ENCODE measurements at places on chromosomes 1 and 21. TPM values are rescaled to one million over a fixed set of nuclear protein-coding genes. Genes with fewer than 3 reads are reported as not detected.

DNA sequence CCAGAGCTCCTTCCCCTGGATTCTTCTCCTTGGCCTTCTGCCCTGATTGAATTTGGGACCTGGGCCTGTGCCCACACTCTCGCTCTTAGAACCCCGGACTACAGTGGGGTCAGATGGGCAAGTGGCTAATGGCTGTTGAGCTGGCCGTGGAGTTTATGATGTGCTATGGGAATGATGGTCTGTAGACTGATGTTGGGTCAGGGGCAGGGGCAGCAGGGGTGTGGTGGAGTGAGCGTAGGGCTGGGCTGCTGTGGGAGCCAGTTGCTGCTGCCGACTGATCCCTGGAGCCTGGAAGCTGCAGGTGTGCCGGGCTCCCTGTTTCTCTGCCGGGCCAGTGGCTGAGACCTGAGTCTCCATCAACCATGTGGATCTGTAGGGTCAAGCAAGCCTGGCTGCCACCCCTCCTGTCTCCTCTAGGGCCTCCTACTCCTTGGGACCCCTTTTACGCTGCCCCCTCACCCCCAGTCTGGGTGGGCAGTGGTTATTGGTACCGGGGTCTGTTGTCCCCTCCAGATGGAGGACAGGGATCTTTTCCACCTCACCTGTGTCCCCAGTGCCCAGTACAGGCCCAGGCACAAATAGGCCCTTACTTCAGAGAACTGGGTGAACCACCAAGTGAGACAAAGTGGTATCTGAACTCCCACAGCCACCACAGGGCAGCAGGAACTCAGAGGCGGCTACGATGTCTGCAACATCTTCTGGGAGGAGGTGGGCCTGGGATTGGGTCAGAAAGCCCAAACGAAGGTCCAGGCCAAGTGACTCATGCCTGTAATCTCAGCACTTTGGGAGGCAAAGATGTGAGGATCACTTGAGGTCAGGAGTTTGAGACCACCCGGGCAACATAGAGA, 5.1 kb downstream of the PODN start:
- peak; percentile 26 for DNase-seq
- H3K4me3 ChIP-seq: no peak overlapping the region
- no peaks in the 10 kb centered on the region for H3K27me3 ChIP-seq
- H3K27ac ChIP-seq: no peak overlapping the region

The A3GALT2 gene
- not detected for polyA plus RNA-seq

- H3K27me3 ChIP-seq: no peaks in the 10 kb centered on the region
- no peak overlapping the region for H3K4me3 ChIP-seq
- no peak overlapping the region for H3K27ac ChIP-seq
- no peak for DNase-seq
- H3K36me3 ChIP-seq: no peaks in the 10 kb centered on the region
- H3K4me1 ChIP-seq: peaks cover 22% of the 10 kb centered on the region
Observed at GRCh38 chr1:39167632-39168209, 36.8 kb upstream of the MACF1 start.

The C4BPA gene
- not detected for polyA plus RNA-seq

GRCh38 chr1:78825561-78825960, 175.9 kb downstream of the IFI44 start:
- H3K4me3 ChIP-seq: no peak overlapping the region
- no peak for DNase-seq
- no peaks in the 10 kb centered on the region for H3K27me3 ChIP-seq
- H3K27ac ChIP-seq: no peak overlapping the region

The CFHR2 gene
- polyA plus RNA-seq: not detected

DNA sequence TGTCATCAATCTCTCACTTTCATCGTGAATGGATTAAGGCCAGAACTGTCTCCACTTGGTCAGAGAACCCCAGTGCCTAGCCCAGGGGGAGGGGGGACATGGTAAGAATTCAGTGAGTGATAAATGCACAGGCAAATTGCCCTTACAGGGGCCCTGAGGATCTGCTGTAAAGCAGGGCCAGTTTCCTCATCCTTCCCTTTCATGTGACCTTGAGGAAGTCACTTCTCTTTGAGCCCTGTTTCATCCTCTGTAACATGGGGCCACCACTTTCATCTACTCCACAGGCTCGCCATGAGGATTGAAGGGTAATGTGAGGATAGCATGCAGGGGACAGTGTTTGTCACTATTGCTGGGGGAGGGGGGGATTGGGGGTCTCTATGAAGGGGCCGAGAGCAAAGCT, 28.1 kb upstream of the C1QA start:
- peaks cover 4% of the 10 kb centered on the region for H3K4me1 ChIP-seq
- H3K36me3 ChIP-seq: no peaks in the 10 kb centered on the region
- H3K4me3 ChIP-seq: no peak overlapping the region

- peaks cover 43% of the 10 kb centered on the region for H3K4me1 ChIP-seq
- no peak overlapping the region for H3K27ac ChIP-seq
- no peaks in the 10 kb centered on the region for H3K27me3 ChIP-seq
- H3K36me3 ChIP-seq: no peaks in the 10 kb centered on the region
Observed at GRCh38 chr1:17441265-17441992, 2.0 kb upstream of the RCC2 start.

The ZBTB8B gene
- polyA plus RNA-seq: 0.16 TPM

The FAM89A gene
- polyA plus RNA-seq: 3.9 TPM

The OPRD1 gene
- 0.07 TPM for polyA plus RNA-seq

The ENAH gene
- polyA plus RNA-seq: 72.0 TPM

DNA sequence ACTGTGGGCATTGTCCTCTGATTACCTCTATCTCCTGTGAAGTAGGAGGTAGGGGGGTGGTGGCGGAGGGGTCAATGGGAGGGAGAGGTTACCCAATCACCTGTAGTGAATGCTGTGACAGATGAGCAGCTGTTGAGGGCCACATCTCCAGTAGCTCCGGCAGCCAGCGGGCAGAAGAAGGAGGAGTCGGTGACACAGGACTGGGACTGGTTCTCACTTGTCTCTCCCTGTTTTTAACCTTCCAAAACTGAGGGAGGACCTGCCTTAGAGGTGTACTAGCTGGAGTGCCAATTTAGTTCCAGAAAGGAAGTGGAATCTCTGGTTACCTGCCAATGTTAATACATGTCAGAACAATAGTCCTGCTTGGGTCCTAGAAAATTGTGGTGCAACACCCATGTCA, 56.2 kb upstream of the ENAH start:
- no peak for DNase-seq
- H3K4me3 ChIP-seq: no peak overlapping the region
- H3K4me1 ChIP-seq: no peaks in the 10 kb centered on the region
- H3K36me3 ChIP-seq: no peaks in the 10 kb centered on the region

- no peaks in the 10 kb centered on the region for H3K4me1 ChIP-seq
- no peaks in the 10 kb centered on the region for H3K36me3 ChIP-seq
- peak overlapping the region; percentile 59 for H3K4me3 ChIP-seq
- H3K27me3 ChIP-seq: no peaks in the 10 kb centered on the region
- peak overlapping the region; percentile 7 for H3K27ac ChIP-seq
Observed at GRCh38 chr1:248730507-248731335, 24.8 kb downstream of the LYPD8 start.

The LEMD1 gene
- not detected for polyA plus RNA-seq

The TRIM67 gene
- polyA plus RNA-seq: not detected

GRCh38 chr1:91901231-91901630, 15.3 kb upstream of the TGFBR3 start:
- H3K4me3 ChIP-seq: no peak overlapping the region
- peaks cover 5% of the 10 kb centered on the region for H3K27me3 ChIP-seq
- H3K4me1 ChIP-seq: no peaks in the 10 kb centered on the region
- DNase-seq: no peak
- H3K36me3 ChIP-seq: no peaks in the 10 kb centered on the region
- peak overlapping the region; percentile 3 for H3K27ac ChIP-seq

GRCh38 chr1:67224856-67225255, 58.6 kb downstream of the IL23R start:
- no peaks in the 10 kb centered on the region for H3K36me3 ChIP-seq
- H3K27ac ChIP-seq: no peak overlapping the region
- no peak overlapping the region for H3K4me3 ChIP-seq
- H3K27me3 ChIP-seq: no peaks in the 10 kb centered on the region
- H3K4me1 ChIP-seq: no peaks in the 10 kb centered on the region

DNA sequence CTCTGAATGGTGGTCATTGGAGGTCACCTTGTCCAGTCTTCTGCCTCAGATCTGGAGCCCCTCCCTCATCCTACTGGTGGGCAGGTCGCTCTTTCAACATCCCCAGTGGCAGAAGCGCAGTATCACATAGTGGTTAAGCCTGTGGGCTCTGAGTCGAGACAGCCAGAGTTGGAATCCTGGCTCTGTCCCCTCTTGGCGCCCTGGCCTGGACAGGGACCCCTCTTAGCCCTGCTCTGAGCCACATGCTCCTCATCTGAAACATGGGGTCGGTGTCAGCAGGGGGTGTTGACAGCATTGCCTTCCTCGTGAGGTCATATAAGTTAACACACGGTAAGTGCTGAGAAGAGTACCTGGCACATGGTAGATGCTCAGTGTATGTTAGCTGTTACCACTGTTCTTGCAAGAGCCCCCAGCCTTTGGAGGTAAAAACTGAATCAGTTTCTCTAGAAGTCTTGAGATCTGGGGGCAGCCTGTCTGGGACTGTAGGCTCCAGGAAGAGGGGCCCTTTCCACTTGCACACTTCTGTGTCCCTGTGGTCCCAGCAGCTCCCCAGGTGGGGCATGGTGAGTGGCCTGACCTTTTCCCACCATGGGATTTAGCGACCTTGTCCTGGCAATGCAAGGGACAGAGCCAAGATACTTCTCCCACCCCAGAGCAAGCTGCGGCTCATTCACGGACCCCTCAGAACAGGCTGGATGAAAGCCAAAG, 6.4 kb downstream of the ZC3H12A start:
- peaks cover 12% of the 10 kb centered on the region for H3K36me3 ChIP-seq
- no peaks in the 10 kb centered on the region for H3K27me3 ChIP-seq
- no peak overlapping the region for H3K27ac ChIP-seq
- H3K4me1 ChIP-seq: peaks cover 43% of the 10 kb centered on the region
- DNase-seq: no peak

The ARTN gene
- polyA plus RNA-seq: 0.26 TPM

The RUNX3 gene
- not detected for polyA plus RNA-seq

The OR10J1 gene
- not detected for polyA plus RNA-seq

GRCh38 chr1:47440599-47441081, 2.8 kb downstream of the FOXD2 start:
- no peak for DNase-seq
- H3K36me3 ChIP-seq: no peaks in the 10 kb centered on the region
- H3K4me1 ChIP-seq: peaks cover 6% of the 10 kb centered on the region

DNA sequence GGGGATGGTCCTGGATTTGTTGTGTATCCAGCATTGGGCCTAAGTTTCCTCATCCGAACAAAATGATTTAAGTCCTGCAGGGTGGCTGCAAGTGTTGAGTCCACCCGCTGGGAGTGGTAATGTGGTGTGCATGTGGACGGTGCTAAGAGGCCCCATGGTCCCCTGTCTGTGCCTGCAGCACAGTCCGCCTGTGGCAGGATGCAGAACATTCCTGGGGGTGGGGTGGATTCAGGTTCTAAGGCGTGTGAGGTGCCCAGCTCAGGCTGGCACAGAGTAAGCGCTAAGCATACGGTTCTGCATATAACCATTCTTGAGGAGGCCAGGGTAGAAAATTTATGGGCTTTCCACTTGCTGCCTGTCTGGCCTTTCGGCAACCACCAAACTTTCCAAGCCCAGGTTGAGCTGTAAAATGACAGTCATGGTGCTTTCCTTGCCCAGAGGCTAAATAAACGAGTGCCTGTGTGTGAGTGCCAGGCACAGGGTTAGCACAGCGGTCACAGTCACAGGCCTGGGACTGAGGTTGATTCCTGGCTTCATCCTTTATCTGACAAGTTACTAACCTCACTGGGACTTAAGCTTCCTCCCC, 30.7 kb downstream of the SLC2A1 start:
- H3K27me3 ChIP-seq: no peaks in the 10 kb centered on the region
- H3K27ac ChIP-seq: no peak overlapping the region
- DNase-seq: no peak
- H3K36me3 ChIP-seq: peaks cover 53% of the 10 kb centered on the region
- H3K4me1 ChIP-seq: no peaks in the 10 kb centered on the region

- peaks cover 12% of the 10 kb centered on the region for H3K4me1 ChIP-seq
- H3K36me3 ChIP-seq: no peaks in the 10 kb centered on the region
- H3K4me3 ChIP-seq: no peak overlapping the region
- H3K27ac ChIP-seq: no peak overlapping the region
- no peak for DNase-seq
Observed at GRCh38 chr1:203173011-203173555, 2.5 kb downstream of the MYBPH start.

GRCh38 chr1:42518908-42519307, 55.8 kb downstream of the CCDC30 start:
- no peak for DNase-seq
- no peak overlapping the region for H3K27ac ChIP-seq
- no peaks in the 10 kb centered on the region for H3K36me3 ChIP-seq
- H3K4me1 ChIP-seq: no peaks in the 10 kb centered on the region

DNA sequence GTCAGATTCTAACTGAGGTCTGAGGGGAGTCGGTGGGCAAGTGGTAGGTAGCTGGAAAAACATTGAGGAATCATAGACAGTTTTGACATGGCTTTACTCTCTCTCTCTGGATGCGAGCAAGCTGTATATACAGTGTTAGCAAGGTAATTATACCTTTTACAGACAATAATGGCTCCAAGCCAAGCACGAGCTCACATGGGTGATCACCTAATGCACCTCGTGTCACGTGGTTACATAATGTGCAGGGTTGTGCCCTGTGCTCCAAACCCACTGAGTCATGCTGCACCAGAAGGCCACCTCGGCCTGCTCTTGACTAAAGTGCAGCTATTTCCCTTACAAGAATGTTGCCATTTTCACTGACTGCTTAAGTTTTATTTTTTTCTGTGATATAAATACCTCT, 7.6 kb upstream of the CLCA2 start:
- H3K27ac ChIP-seq: no peak overlapping the region
- H3K4me3 ChIP-seq: no peak overlapping the region
- H3K36me3 ChIP-seq: no peaks in the 10 kb centered on the region
- no peak for DNase-seq

- no peak overlapping the region for H3K4me3 ChIP-seq
- H3K4me1 ChIP-seq: no peaks in the 10 kb centered on the region
- no peaks in the 10 kb centered on the region for H3K27me3 ChIP-seq
- H3K36me3 ChIP-seq: peaks cover 51% of the 10 kb centered on the region
- no peak for DNase-seq
Observed at GRCh38 chr1:1806890-1807289, 28.6 kb upstream of the NADK start.

DNA sequence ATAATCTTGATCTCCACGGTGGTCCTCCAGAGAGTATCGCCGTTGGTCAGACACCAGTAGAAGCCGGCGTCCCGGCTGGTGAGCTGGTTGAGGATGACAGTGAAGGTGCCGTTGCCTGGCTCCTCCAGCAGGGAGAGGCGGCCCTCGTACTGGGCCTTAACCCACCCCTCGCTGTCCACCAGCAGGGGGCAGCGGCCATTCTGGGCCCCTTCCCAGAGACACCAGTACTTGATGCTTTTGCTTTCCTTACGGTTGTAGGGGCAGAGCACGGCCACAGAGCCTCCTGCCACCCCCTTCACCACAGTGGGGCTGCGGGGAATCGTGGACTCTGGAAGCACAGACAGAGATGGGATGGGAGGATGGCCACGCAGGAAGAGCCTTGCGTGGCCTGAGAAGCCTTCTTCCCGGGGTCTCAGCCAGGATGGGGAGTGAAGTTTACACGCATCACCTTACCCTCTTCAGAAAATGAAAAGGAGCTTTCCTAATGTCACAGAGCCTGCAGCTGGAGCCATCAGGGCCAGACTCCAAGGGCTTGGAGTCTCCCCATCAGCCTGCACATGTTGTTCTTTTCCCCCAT, 10.7 kb downstream of the PIGR start:
- DNase-seq: peak; percentile 59
- H3K4me1 ChIP-seq: no peaks in the 10 kb centered on the region
- no peaks in the 10 kb centered on the region for H3K36me3 ChIP-seq
- no peak overlapping the region for H3K27ac ChIP-seq

GRCh38 chr1:225941187-225941941, at the start of gene LEFTY2:
Gene LEFTY2 (minus strand): TSS chr1:225941220. CDS start chr1:225941140, 80 bp downstream.
- peaks cover 19% of the 10 kb centered on the region for H3K4me1 ChIP-seq
- H3K27ac ChIP-seq: peak within 1 kb of the TSS; percentile 54
- H3K4me3 ChIP-seq: no peak within 1 kb of the TSS
- no peaks in the 10 kb centered on the region for H3K27me3 ChIP-seq
- peak; percentile 48 for DNase-seq
- no peaks in the 10 kb centered on the region for H3K36me3 ChIP-seq
